ENCODE measurements at places on chromosomes 7 and 10. TPM values are rescaled to one million over a fixed set of nuclear protein-coding genes. Genes with fewer than 3 reads are reported as not detected.

DNA sequence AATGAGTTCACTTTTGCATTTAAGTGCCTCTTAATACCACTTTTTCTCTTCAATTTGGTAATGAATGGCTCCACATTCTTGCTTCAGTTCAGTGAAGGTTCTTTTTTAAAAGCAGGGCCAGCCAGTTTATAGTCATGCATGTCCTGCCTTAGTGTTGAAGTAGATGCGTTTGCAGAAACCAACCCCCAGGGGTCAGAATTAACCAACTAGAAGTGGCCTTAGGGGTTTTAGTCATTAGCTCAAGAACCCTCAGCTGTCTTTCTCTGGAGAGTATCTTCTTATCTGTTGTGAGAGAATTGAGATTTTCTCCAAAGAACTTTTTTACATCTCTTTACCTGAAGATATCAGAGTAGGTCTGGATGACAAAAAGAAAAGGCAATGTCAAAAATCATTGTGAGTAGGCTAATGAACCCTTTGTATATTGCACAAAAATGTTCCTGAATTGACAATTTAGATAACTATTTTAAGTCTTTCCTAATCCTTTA is 82.2 kb downstream of the PIK3CG start:
- H3K27ac ChIP-seq: no peak overlapping the region
- H3K36me3 ChIP-seq: no peaks in the 10 kb centered on the region
- no peaks in the 10 kb centered on the region for H3K4me1 ChIP-seq
- no peaks in the 10 kb centered on the region for H3K27me3 ChIP-seq
- H3K4me3 ChIP-seq: no peak overlapping the region
- DNase-seq: no peak

GRCh38 chr10:25226775-25227682 is 52.2 kb downstream of the GPR158 start:
- H3K27me3 ChIP-seq: no peaks in the 10 kb centered on the region
- H3K36me3 ChIP-seq: no peaks in the 10 kb centered on the region
- H3K27ac ChIP-seq: no peak overlapping the region
- DNase-seq: no peak
- no peaks in the 10 kb centered on the region for H3K4me1 ChIP-seq

DNA sequence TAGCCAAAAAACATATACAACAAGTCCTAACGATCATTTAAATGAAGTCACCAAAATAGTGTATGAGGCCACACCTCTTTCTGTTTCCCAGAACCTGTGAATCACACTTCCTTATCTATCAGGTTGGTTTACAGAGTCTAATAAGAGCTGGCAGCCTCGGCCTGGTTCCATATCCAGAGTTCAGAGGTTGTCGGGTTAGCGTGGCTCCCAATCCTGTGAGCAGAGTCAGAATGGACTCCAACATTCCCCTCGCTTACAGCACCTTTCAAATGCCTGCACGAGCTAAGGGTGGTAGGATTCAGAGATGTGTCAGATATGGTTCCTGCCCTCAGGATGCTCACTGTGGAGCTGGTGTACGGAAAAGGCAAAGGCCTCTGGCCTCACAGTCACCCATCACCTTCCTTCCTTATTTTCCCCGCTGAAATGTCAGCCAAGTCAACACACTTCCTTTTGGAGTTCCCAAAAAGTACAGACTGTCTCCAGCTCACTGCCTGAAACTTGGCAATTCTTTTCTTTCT is 6.0 kb downstream of the IL15RA start:
- peaks cover 50% of the 10 kb centered on the region for H3K4me1 ChIP-seq
- H3K27me3 ChIP-seq: no peaks in the 10 kb centered on the region
- H3K27ac ChIP-seq: peak overlapping the region; percentile 38
- H3K4me3 ChIP-seq: no peak overlapping the region
- peaks cover 7% of the 10 kb centered on the region for H3K36me3 ChIP-seq

The FIGNL1 gene
- 5.0 TPM for total RNA-seq

DNA sequence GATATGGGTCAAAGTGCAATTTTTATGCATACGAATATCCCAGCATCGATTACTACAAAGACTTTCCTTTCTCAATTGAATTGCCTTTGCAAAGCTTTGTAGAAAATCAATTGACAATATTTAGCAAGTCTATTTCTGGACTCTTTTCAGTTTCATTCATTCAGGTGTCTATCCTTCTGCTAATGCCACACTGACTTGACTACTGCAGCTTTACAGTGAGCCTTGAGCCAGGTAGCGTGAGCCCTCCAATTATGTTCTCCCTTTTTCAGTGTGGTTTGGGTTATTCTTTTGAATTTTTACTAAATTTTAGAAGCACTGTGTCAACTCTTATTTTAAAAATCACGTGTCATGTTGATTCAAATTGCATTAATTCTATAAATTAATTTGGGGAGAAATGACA is 19.5 kb upstream of the AKR1E2 start:
- H3K27ac ChIP-seq: no peak overlapping the region
- no peaks in the 10 kb centered on the region for H3K27me3 ChIP-seq
- no peaks in the 10 kb centered on the region for H3K4me1 ChIP-seq
- no peaks in the 10 kb centered on the region for H3K36me3 ChIP-seq
- H3K4me3 ChIP-seq: no peak overlapping the region

The C10orf105 gene
- total RNA-seq: 0.32 TPM

All from lower lobe of right lung (tissue), 2 donors.